ENCODE measurements at places on chromosomes 3 and 15. TPM values are rescaled to one million over a fixed set of nuclear protein-coding genes. Genes with fewer than 3 reads are reported as not detected.

Gene NEK10
- not detected for total RNA-seq

Gene CPNE9
- not detected for total RNA-seq

Gene ACKR4
- total RNA-seq = 0.19 TPM

Gene SKIL
- 11.4 TPM for total RNA-seq

Gene ARGFX
- not detected for total RNA-seq

Gene CCDC9B
- 4.1 TPM for total RNA-seq

Gene SERINC4
- total RNA-seq = 0.19 TPM

Gene GOLGA6D
- total RNA-seq = not detected

Gene SCN11A
- not detected for total RNA-seq

Gene CMC1
- total RNA-seq = 24.3 TPM

Gene MUC20
- 1.2 TPM for total RNA-seq

Gene NR1I2
- total RNA-seq = not detected

Gene SH2D7
- total RNA-seq = not detected

Gene MYH15
- total RNA-seq = 0.21 TPM

Gene TRH
- total RNA-seq = not detected

Gene DNASE1L3
- total RNA-seq = not detected

Gene VGLL3
- 0.65 TPM for total RNA-seq

Gene LSAMP
- total RNA-seq = 0.14 TPM

Gene NCEH1
- total RNA-seq = 12.7 TPM

Gene NANOGP8
- not detected for total RNA-seq

Gene CNTN4
- total RNA-seq = not detected

Gene RNF111
- total RNA-seq = 19.6 TPM

Gene RARB
- total RNA-seq = 1.9 TPM

Gene PCNP
- total RNA-seq = 55.0 TPM

Gene IL17RC
- 42.2 TPM for total RNA-seq

Gene MST1R
- total RNA-seq = 19.9 TPM

Gene GP5
- not detected for total RNA-seq

Gene NUP210
- 0.21 TPM for total RNA-seq

Gene ECE2
- not detected for total RNA-seq

Gene FAM43A
- 4.1 TPM for total RNA-seq

Gene CHRNA7
- 0.28 TPM for total RNA-seq

Gene IQSEC1
- 6.6 TPM for total RNA-seq

Gene ZNF770
- 29.1 TPM for total RNA-seq

Gene ANKUB1
- 1.7 TPM for total RNA-seq

Gene ACTRT3
- 1.7 TPM for total RNA-seq

Gene TTLL13
- total RNA-seq = not detected

Gene ZFAND6
- 50.8 TPM for total RNA-seq

Gene CIB2
- 9.4 TPM for total RNA-seq

Gene NOX5
- not detected for total RNA-seq

Data from airway epithelial cell (primary cell).